ENCODE measurements at places on chromosomes 16 and 17.
A peak's percentile ranks its signal among the peaks of the same experiment; 100 is the strongest.

GRCh38 chr17:57294629-57295501, 38.5 kb downstream of the MSI2 start:
- peak; percentile 7 for DNase-seq

GRCh38 chr17:29158488-29159275, 21.5 kb downstream of the MYO18A start:
- DNase-seq: no peak

DNA sequence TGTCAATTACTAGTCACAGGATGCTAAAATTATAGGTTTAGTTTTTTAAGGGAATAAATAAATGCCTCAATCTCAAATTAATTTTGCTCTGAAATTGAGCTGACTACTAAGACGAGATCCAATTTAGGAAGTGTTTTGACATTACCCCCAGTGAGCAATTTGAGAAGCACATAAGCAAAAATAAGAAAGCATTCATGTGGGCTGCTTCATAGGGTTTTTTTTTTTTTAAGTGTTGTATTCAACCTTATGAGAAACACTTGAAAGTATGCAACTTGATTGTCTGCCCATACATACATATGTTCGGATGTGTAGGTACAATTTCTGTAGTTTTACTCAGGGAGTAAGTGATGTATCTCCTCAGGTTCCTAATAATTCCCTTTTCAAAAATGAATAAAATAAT, 77.6 kb downstream of the PRKCA start:
- DNase-seq: no peak

DNA sequence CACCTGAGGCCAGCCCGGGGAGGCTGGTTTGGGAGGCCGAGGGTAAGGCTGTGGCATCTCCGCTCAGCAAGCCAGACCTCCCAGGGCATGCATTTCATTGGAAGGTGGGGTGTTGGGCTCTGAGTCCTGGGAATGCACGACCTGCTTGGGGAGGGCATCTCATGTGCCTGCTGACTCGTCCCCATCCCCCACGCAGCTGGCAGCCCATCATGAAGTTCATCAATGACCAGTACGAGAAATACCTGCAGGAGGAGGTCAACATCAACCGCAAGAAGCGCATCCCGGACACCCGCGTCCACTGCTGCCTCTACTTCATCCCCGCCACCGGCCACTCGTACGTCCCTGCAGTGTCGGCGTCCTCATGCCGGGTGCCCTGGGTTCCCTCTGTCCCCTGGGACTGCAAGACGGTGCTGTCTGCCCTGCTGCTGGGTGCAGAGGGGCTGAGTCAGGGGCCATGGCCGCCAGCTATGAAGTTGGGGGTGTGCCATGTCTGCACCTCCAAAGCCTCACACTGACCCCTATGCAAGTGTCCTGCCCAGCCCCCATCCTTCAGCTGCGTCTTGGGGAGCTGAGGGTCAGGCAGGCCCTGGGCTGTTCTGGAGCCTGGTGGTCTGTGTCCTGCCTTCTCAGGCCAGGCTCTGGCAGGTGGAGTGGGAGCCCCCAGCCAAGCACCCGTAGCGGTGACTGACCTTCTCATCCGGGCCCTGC, 347.9 kb downstream of the SEC14L1 start:
- no peak for DNase-seq

GRCh38 chr17:77877036-77877435, 81.5 kb upstream of the TNRC6C start:
- DNase-seq: no peak

Data from stimulated activated CD8-positive, alpha-beta memory T cell treated with anti-CD3 and anti-CD28 coated beads, Interleukin-15, amount 100 ng/mL, for 4 hours (primary cell).